A549 treated with AZD2906 at 1 μM for 4 hours (cell line): ENCODE measurements at places on chromosomes 16 and 17. TPM values are rescaled to one million over a fixed set of nuclear protein-coding genes. Genes with fewer than 3 reads are reported as not detected.

The ABI3 gene
- not detected in 5 replicates for total RNA-seq

The GAN gene
- 2.2 to 2.9 TPM (median 2.3 TPM) in 5 replicates for total RNA-seq

The CACNG3 gene
- total RNA-seq, result not detected in 5 replicates

The UNC45B gene
- total RNA-seq, result not detected in 5 replicates

The C17orf78 gene
- not detected in 5 replicates for total RNA-seq

The SPECC1 gene
- total RNA-seq, result 42.5 to 62.8 TPM (median 45.8 TPM) in 5 replicates

The TPSG1 gene
- total RNA-seq, result 0.07 to 0.16 TPM (median 0.13 TPM) in 4 of 5 replicates, not detected in the other

The TMEM114 gene
- total RNA-seq, result not detected in 5 replicates

The SYT17 gene
- 10.1 to 12.1 TPM (median 11.8 TPM) in 5 replicates for total RNA-seq

The HES7 gene
- 2.3 to 5.4 TPM (median 5.2 TPM) in 5 replicates for total RNA-seq

The ARHGAP44 gene
- total RNA-seq, result 2.2 to 2.7 TPM (median 2.3 TPM) in 5 replicates

The CIBAR2 gene
- not detected in 5 replicates for total RNA-seq

The TOP2A gene
- total RNA-seq, result 189 to 242 TPM (median 198 TPM) in 5 replicates

The SLC12A3 gene
- total RNA-seq, result 0.02 to 0.06 TPM in 2 of 5 replicates, not detected in the others

The GPR142 gene
- not detected in 5 replicates for total RNA-seq

The SMARCE1 gene
- 105 to 110 TPM (median 106 TPM) in 5 replicates for total RNA-seq

The INCA1 gene
- total RNA-seq, result 1.4 to 1.9 TPM (median 1.6 TPM) in 5 replicates

The KRTAP2-1 gene
- total RNA-seq, result not detected in 5 replicates

The MYH4 gene
- not detected in 5 replicates for total RNA-seq

The NPTX1 gene
- 119 to 187 TPM (median 161 TPM) in 5 replicates for total RNA-seq

The FAM117A gene
- total RNA-seq, result 1.3 to 1.9 TPM (median 1.8 TPM) in 5 replicates

The TMEM204 gene
- 0.08 to 0.11 TPM (median 0.09 TPM) in 4 of 5 replicates, not detected in the other for total RNA-seq

The ABAT gene
- 0.22 to 0.38 TPM (median 0.28 TPM) in 5 replicates for total RNA-seq

The CFAP97D1 gene
- 0.01 to 0.03 TPM (median 0.02 TPM) in 3 of 5 replicates, not detected in the others for total RNA-seq

The UTS2R gene
- total RNA-seq, result not detected in 5 replicates

The RAB26 gene
- total RNA-seq, result 1.9 to 4.4 TPM (median 3.3 TPM) in 5 replicates

The KRTAP17-1 gene
- total RNA-seq, result not detected in 5 replicates

The ANKS4B gene
- 0.02 to 0.07 TPM (median 0.02 TPM) in 5 replicates for total RNA-seq

The RDM1 gene
- total RNA-seq, result 2.6 to 3.9 TPM (median 3.4 TPM) in 5 replicates

The EVI2A gene
- not detected in 5 replicates for total RNA-seq

The GRAP gene
- 0.24 to 0.53 TPM (median 0.38 TPM) in 5 replicates for total RNA-seq

The KRTAP9-2 gene
- not detected in 5 replicates for total RNA-seq

The GAS2L2 gene
- 0.07 to 0.09 TPM (median 0.08 TPM) in 5 replicates for total RNA-seq

The DPEP2 gene
- total RNA-seq, result 0.05 TPM in 1 of 5 replicates, not detected in the others

The LHX1 gene
- 0.68 to 1.3 TPM (median 1.2 TPM) in 5 replicates for total RNA-seq

The TEKT5 gene
- total RNA-seq, result 0.18 TPM in 1 of 5 replicates, not detected in the others
